Eye (tissue), 1 donor: ENCODE measurements at places on chromosomes 6 and 20.

DNA sequence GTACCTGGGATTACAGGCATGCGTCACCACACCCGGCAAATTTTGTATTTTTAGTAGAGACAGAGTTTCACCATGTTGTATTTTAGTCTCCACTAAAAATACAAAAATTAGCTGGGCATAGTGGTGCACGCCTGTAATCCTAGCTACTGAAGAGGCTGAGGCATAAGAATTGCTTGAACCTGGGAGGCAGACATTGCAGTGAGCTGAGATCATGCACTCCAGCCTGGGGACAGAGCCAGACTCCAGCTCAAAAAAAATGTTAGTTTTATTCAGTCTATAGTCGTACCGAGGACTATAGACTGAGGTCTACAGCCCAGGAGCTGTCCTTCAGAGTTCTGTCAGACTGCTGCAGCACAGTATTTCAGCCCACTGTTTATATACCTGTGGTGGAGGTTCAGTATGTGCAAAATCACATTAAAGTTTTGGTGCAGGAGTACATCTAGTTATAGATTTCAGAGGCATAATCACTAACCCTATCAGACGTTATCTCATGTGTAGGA, 3.6 kb upstream of the CASP8AP2 start:
- no peak for DNase-seq

GRCh38 chr6:137160763-137161162, 12.7 kb downstream of the IL22RA2 start:
- DNase-seq: no peak

GRCh38 chr20:63686492-63687321, 9.7 kb upstream of the TNFRSF6B start:
- DNase-seq: peak; percentile 77

- no peak for DNase-seq
Observed at GRCh38 chr6:17289630-17290061, 8.5 kb downstream of the RBM24 start.

DNA sequence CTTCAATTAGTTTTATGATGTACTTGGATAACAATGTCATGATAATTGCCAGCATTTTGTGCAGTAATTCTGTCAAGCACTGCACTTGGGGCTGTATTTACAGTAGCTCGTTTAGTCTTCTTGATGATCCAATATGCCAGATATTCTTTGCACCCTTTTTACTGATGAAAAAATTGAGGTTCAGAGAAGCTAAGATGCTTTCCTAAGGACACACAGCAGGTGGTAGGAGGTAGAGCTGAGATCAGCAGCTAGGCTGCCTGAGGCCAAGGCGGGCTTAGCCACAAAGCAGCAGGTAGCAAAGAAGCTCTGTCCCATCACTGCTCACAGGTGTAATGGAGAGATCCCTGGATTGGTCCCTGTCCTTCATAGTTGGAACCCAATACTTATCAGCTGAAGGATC, 33.3 kb downstream of the SUMO4 start:
- DNase-seq: no peak

- no peak for DNase-seq
Observed at GRCh38 chr6:56803594-56803993, 151.3 kb upstream of the BEND6 start.

GRCh38 chr6:34834789-34835518, 43.1 kb downstream of the BLTP3A start:
- no peak for DNase-seq

DNA sequence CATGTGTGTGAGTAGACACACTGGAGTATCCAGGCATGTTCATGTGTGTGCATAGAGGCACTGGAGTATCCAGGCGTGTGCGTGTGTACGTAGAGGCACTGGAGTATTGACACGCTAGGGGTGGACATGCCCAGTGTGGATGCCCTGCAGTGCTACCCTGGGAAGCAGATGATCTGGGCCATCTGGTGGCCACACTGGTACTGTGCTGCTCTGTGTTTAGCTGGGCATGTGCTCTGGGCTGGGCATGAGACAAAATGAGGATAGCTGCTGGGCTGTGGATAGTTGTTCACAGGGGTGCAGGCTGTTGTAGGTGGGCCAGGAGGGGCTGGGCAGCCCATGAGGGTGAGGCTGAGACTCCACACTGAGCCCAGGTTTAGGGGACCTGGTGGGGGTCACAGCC, 24.0 kb upstream of the NPBWR2 start:
- DNase-seq: no peak

- DNase-seq: no peak
Observed at GRCh38 chr20:57218489-57218888, 48.0 kb downstream of the BMP7 start.

- no peak for DNase-seq
Observed at GRCh38 chr20:49712646-49712995, 1.1 kb downstream of the B4GALT5 start.

DNA sequence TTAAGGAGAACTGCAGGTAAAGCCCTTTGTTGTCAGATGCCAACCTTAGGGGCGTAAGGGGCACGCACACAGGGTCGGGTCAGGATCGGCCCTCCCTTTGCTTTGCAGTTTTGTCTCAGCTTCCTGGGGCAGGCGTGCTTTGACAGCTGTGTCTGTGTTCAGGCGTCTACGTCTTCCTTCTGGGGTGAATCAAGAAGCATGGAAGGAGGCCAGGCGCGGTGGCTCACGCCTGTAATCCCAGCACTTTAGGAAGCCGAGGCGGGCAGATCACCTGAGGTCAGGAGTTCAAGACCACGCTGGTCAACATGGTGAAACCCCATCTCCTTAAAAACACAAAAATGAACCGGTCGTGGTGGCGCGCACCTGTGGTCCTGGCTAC, 1.3 kb downstream of the ZGPAT start:
- no peak for DNase-seq

- DNase-seq: peak; percentile 65
Observed at GRCh38 chr6:42777126-42777822, 4.6 kb upstream of the BICRAL start.

- DNase-seq: no peak
Observed at GRCh38 chr6:64703922-64704321, 1003.1 kb downstream of the EYS start.

DNA sequence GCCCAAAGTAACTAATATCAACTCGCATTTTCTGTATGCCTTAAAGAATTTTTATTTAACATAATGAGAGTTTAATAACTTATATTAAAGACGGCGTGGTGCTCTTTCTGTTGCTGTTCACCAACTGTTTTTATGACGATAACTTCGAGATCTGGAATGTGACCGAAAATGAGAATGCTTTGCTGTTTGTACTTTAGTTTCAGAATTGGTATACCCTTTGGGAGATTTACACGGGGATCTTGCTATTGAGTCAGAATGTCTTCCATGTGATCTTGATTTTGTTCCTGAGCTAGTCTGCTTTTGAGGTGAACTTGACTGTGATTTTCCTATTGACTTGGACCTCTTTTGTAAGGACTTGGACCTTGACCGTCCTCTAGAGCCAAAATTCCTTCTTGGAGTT, 17.9 kb downstream of the PNRC1 start:
- no peak for DNase-seq

- peak; percentile 98 for DNase-seq
Observed at GRCh38 chr6:53359095-53359842, 10.5 kb upstream of the ELOVL5 start.

GRCh38 chr20:54021446-54022235, 48.8 kb downstream of the BCAS1 start:
- no peak for DNase-seq

DNA sequence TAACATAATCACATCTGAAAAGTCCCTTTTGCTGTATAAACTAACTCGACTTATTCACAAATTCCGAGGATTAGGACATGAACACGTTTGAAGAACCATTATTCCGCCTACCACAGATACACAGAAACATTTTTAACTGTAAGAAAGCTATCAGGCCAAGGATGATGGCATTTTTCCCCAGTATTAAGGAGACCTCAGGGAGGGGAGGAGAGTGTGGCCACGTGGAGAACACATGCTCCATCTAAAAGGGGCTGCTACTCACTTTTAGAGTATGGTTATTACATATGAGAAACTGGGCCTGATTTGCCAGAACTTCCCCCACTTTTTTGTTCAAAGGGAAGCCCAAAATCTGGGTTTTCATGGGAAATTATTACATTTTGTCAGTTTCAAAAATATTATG, 153.4 kb downstream of the EYA2 start:
- no peak for DNase-seq

GRCh38 chr6:141123497-141123896, 1009.2 kb upstream of the GJE1 start:
- no peak for DNase-seq

DNA sequence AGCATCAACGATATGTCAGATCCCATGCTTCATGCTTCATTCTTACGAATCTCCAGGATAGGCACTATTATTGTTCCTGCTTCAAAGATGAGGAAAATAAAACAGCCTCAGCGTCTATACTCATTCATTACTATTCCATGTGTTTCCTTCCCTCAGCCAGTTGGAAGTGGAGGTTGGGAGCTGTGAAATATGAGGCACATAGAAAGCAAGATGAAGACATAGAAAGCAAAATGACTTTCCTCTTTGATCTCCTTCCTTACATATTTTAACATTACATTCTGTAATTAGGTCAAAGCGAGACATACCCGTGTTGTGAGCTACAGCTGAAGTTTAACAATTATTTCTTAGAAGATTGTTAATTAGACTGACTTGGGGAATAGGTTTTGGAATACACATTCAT, 125.4 kb downstream of the FYN start:
- DNase-seq: no peak

- no peak for DNase-seq
Observed at GRCh38 chr6:122214605-122215318, 184.7 kb upstream of the HSF2 start.

DNA sequence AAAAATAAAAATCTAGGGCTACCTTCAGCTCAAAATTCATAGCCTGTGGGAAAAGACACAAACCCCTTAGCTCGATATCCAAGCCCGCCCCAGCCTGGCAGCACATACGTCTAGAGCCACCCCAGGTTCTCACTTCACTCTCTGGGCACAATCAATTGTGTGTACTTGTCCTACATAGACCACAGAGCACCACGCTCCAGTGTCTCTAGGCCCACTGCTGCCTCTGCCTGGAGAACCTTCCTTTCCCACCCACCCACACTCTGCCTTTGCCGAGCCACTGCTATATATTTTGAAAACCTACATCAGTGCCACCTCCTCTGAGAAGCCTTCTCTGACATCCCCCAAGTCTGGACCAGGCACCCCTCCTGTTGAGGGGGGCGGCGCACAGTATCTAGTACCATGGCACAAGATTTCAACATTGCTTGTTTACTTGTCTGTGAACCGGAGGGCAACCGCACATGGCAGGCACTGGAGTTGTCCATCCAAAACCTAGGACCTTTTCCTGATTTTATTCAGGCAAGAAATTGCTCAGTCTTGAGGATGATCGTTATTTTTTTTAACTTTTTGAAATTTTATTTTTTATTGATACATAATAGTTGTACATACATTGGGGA, 141.5 kb downstream of the UNC5CL start:
- DNase-seq: no peak

DNA sequence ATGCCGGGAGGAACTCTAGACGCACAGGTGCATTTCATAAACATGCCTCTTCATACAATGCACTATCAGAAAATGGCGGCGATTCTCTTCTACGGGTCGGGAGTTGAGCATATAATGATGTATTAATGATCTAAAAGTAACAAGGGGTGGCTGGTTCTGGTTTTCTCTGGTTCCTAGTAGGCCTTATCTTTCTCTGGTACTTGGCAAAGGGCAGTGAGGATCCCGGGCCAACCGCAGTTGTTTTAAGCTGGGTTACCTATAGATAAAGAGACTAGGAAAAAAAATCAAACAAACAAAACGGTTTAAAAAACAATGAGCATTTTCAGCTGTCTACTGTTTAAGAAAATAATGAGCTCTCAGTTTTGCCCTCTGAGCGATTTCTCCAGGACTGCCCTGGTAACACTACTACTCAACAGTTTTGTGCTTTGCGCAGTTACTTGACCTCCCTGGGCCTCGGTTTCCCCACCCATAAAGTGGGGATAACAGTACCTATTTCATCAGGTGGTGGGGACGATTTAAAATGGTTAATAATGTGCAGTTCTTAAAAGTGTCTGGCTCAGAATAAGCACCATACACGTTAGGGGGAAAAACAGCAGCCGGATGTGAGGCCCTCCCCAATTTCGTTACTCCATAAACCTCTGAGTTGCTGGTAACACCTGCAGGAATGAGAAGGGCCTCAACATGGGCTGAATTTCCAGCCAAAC, 1.3 kb upstream of the SIRT5 start:
- no peak for DNase-seq

DNA sequence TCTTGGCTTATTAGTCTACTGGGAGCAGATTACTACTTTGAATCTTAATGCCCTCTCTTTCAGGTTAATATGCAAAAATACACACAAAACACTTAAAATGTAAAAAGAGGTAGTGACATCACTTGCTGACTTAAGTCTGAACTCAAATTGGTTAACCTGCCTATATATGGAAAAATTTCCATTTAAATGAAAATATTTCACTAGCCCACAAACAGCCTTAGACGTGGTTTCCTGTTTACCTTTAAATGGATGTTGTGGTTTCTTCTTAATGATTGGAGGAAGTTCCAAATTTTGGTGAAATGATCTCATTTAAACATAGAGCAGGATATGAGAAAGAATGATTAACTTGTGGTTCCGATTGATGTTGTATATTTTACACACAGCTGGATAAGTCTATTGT, 553.7 kb downstream of the CD109 start:
- no peak for DNase-seq

DNA sequence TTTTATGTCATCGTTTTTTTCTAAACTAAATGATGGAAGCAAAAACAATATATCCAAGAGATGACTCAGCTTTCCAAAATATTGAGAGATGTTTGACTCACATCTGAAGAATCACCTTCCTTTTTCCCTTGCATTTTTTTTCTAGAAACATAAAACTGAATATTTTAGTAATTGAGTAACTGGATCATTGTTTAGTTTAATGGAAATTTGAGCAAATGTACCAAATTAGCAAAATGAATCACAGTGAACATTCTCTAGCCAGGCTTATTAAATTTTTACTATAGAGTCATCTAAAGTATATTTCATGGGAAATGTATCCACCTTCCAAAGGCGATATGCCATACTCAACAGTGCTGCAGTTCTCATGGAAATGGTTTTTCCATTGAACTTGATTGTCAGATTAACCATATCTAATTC, 145.5 kb downstream of the TENT5A start:
- DNase-seq: no peak

DNA sequence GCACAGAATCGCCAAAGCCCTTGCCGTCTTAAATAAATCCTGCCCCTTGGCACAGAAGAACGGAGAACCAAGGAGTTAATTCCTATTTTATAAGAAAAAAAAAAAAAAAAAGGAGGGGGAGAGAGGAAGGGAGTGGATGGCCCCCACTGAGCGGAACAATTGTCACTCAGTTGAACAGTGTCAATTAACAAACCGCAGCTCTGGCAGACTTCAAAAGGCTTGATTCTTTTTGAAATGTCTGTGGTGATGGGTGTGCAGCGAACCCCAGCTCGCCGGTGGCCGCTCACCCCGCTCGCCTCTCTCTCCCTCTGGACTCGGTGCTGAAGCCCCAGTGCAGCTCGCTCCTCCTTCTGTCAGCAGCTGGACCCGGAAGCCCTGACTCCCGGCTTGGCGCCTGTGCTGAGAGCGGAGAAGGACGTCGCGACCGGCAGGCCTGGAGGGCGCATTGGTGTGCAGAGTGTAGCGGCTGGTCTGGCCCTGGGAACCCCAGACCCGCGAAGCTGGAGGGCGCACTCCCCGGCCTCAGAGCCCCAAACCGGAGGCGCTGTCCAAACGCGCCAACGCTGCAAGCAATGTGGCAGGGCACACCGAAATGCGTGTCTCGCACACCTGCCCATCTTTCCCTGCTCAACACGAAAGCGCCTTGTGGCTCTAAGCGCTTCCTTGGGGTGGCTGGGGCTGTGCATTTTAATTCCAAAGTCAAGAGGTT, 3.4 kb downstream of the LINC00237 start:
- DNase-seq: peak; percentile 73

GRCh38 chr6:35487658-35488516, 9.0 kb downstream of the TEAD3 start:
- no peak for DNase-seq
